ENCODE measurements at places on chromosomes 4 and X.
A peak's percentile ranks its signal among the peaks of the same experiment; 100 is the strongest.

DNA sequence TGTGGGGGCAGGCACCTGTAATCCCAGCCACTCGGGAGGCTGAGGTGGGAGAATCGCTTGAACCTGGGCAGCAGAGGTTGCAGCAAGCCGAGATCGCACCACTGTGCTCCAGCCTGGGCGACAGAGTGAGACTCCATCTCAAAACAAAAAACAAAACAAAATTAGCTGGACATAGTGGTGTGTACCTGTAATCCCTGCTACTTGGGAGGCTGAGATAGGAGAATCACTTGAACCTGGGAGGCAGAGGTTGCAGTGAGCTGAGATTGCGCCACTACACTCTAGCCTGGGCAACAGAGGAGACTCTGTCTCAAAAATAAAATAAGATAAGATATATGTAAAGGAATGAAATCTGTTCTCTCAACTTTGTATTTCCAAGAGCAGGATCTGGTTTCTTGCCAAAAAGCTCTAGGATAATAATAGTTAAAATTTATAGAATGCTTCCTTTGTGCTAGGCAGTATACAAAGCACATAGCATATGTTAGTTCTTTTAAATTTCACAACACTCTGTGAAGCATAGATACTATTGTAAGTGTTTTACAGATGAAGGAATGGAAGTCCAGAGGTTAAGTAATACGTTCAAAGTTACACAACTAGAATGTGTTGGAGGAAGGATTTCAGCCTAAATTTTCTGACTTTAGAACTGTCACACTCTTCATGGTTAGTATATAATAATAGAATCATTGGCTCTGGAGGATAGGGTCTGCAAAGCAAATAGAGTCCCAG is 10.3 kb downstream of the MRPL1 start:
- DNase-seq, result no peak

DNA sequence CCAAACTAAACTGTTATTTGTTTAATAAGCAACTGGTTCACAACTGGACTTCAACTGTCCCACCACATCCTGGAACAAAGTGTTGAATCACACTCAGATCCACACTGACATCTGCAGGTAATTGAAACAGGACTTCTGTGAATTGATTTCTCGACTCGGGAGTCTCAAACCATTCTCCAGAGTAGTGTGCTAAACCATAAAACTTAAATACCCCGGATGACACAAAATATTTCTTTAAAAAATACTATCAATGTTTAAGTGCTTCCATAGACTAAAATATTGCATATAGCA is 95.4 kb upstream of the PLAC1 start:
- DNase-seq, result no peak

- DNase-seq, result no peak
These were observed 416.0 kb upstream of the GALNTL6 start for GRCh38 chr4:171397175-171397574.

DNA sequence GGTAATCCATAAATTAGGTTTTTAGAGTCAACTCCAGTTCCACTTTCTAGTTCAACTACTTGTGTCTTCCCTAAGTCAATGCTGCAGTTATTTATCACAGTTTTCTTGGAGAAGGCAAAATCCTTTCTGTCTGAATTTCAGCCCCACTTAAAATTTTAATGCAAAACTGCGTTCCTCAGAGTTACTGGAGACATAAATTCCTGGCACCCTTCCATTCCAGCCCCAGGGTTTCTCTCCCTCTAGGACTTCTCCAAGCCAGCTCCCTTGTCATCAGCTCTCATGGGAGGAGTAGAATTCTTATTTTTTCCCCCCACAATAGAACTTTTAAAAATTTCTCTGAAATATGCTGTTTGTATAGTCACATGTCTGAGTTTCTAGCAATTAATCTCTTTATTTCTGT is 50.6 kb upstream of the PHOX2B start:
- DNase-seq, result no peak

DNA sequence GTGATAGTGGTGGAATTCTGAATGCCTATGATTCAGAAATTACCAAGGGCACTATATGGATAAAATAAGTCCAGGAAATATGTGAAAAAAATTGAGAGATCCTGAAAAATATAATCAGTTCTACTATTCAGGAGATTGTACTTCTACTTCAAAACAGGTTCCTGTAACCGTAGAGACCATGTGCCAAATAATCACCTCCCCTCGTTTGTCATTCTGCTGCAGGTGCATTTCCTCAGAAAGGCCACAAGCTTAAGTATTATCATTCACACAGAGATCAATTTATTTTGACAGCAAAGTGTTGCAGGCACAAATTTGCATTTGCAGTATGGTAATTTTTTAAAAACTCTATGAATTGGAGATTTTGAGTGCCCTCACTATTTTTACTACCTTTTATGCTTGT is 1000.0 kb downstream of the CCSER1 start:
- DNase-seq, result no peak

- no peak for DNase-seq
These were observed 44.9 kb downstream of the CLNK start for GRCh38 chr4:10639664-10640063.

- no peak for DNase-seq
These were observed 28.7 kb upstream of the BMP2K start for GRCh38 chr4:78747475-78747922.

- no peak for DNase-seq
These were observed 119.8 kb downstream of the DCK start for GRCh38 chr4:71113294-71113693.

DNA sequence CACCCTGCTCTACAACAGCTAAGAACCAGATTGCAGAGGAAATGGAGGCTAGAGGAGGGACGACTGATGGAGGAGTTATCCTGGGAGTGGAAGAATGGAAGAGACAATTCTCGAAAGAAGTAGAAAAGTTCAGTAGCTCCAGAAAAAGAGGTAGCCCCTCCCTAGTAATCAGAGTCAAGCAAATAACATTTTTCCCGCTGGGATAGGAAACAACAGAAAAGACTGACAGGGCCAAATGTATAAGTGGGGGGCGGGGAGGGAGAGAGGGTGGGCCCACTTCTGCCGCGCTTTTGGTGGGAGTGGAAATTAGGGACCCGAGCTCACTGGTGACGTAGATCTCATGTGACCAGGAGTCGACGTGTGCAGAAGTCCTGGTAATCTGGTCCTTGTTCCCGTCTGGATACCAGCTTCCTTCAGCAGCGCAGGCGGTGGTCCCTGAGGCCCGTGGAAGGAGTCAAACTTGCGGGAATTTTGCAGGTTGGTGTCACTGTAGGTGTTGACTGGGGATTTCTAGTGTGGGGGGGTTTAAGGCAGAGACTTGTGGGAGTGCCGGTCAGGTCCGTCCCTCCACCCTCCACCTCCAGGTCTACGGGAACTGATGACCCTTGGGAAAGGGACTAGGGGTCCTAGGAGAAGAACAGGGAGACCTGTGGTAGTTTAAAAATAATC is at the start of gene TCEAL9:
Gene TCEAL9, plus strand, starts transcription at position 377 of the 669 bp plus-strand sequence. CDS start 1,179 bp downstream, outside the sequence.
- DNase-seq, result peak; percentile 47

GRCh38 chr4:75030649-75031235 is 97.8 kb downstream of the PARM1 start:
- DNase-seq, result no peak

DNA sequence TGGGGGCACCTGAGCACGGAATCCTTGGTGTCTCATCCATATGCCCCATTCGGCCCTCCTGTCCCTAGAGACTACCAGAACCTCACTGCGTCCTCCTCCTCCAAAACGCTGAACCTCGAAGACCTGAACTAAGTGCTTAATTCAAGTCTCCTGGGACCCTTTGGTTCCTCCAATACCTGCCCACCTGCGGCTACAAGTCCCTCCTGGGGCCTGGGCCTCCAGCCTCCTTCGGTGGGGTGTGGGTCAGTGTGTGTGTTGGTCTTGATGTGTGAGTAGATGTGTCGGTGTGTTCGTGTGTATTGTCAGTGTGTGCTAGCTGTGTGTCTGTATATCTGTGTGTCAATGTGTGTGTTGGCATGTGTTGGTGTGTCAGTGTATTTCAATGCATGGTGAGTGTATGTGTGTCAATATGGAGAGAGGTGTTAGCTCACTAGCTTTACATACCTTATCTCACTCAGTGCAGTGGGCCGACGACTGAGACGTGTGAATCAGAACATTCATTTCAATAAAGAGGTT is 2.6 kb upstream of the SEPTIN6 start:
- DNase-seq, result no peak

- no peak for DNase-seq
These were observed 114.1 kb upstream of the TRIM2 start for GRCh38 chr4:153090181-153090580.

DNA sequence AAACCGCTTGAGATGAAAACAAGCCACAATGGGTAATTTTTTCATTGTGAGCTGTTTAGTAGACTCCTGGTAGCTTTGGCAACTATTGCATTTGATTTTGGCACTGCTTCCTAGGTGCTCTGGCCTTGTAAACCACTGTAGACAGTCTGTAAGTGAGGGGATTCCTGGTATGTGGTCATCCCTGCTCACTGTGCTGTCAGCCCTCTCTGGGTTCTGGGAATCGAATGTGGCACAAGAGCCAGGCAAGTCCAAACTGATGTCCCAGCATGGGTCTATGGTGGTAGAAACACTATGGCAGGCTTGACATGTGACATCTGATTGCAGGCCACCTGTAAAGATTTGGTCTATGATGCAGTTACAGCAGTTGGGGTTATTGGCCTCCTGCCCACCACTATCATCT is 2.5 kb downstream of the USP51 start:
- no peak for DNase-seq

- DNase-seq, result no peak
These were observed 57.2 kb upstream of the NPNT start for GRCh38 chr4:105838082-105838481.

DNA sequence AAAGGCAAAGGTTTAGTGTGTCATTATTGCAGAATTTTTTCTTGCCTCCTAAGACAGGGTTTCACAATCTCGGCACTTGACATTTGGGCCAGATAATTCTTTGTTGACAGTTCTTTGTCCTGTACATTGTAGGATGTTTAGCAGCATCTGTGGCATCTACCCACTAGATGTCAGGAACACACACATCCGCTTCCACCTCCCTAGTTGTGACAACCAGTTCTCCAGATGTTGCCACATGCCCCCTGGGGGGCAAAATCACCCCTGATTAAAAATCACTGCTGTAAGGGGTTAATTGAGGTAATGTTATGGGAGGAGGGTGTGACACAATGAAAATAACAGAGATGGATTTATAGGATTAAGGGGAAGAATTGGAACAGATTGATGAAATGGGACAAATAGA is 75.3 kb downstream of the HMGB2 start:
- DNase-seq, result no peak

GRCh38 chr4:3637326-3638016 is 105.2 kb upstream of the LRPAP1 start:
- no peak for DNase-seq

- DNase-seq, result no peak
These were observed 2.7 kb downstream of the RASL11B start for GRCh38 chr4:52864793-52865192.

GRCh38 chrX:31440546-31440945 is 368.7 kb upstream of the FTHL17 start:
- no peak for DNase-seq

GRCh38 chr4:162837241-162837640 is 329.4 kb downstream of the NAF1 start:
- DNase-seq, result no peak

- DNase-seq, result peak; percentile 5
These were observed 13.3 kb downstream of the OFD1 start for GRCh38 chrX:13747836-13748235.

DNA sequence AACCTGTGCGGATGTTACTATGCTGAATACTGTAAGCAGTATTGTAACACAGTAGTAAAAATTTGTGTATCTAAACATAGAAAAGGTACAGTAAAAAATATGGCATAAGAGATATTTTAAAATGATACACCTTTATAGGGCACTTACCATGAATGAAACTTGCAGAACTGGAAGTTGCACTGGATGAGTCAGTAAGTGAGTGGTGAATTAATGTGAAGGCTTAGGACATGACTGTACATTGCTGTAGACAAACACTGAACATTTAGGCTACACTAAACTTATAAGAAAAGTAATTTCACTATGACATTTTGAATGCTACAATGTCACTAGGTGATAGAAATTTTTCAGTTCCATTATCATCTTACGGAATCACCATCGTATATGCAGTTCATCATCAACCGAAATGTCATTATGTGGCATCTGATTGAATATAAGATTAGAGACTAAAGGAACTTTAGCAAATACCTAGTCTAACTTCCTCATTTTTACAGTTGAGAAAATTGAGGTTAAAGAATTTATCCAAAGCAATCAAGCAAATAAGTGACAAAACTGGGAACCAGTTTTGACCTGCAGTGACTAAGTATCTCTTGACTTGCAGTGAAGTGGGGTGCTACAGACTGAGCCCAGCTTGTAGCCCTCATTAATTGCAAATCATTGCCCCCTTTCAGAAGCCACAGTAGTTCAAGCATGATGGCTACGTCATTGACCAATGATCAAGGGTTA is 55.3 kb downstream of the EGF start:
- DNase-seq, result no peak

DNA sequence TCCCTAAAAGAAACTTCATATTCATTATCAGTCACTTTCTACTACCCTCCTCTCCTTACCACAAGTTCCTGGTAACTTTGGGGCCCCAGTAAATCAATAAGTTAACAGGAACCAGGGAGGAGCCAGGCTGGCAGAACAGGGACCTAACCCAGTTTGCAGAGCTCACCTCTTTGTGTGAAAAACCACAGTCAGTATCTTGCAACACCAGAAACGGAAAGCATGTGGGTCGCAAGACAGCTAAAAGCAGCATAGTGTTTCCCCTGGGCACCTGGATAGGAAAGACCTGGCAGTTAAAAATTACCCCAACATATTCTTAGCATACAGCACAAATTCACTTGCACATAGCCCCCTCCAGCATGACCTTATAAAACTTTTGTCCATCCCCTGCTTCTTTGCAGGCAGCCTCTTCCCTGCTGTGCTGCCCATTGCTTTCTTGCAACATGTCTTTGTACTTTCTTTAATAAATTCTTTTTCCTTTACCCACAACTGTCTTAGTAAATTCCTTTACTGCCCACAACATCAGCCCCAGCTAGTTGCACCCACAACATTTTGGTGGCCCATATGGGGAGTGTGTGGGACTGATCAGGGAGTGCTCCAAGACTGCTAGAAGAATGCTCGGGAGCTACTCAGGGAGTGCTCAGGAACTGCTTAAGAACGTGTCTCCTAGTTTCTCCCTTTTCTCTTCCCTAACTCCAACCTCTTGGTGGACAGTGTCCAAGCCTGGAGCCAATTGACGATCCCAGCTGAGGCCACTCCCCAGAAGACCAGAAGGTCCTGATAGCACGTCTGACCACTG is 83.4 kb downstream of the MSN start:
- peak; percentile 93 for DNase-seq

GRCh38 chrX:66638591-66639500 is at the start of gene EDA2R:
TSS of gene EDA2R (minus strand) at chrX:66639078. CDS start at chrX:66616020, 23,058 bp downstream.
- peak; percentile 77 for DNase-seq

DNA sequence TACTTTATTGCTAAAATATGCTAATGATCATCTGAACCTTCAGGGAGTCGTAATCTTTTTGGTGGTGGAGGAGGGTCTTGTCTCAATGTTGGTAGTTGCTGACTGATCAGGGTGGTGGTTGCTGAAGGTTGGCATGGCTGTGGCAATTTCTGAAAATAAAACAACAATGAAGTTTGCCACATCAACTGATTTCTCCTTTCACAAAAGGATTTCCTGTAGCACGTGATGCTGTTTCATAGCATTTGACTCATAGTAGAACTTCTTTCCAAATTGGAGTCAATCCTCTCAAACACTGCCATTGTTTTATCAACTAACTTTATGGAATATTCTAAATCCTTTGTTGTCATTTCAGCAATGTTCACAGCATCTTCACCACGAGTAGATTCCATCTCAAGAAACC is 19.3 kb downstream of the DDIT4L start:
- DNase-seq, result no peak

GRCh38 chrX:119655125-119655524 is 37.8 kb downstream of the SEPTIN6 start:
- no peak for DNase-seq

GRCh38 chr4:91089178-91089577 is 962.0 kb downstream of the CCSER1 start:
- DNase-seq, result no peak

- DNase-seq, result no peak
These were observed 557.2 kb upstream of the GRID2 start for GRCh38 chr4:91746551-91746950.
